ENCODE measurements at places on chromosomes 2 and 18. TPM values are rescaled to one million over a fixed set of nuclear protein-coding genes. Genes with fewer than 3 reads are reported as not detected.

The CD302 gene
- 1.0 TPM for total RNA-seq

The LYG1 gene
- total RNA-seq: 3.3 TPM

The CPLX4 gene
- total RNA-seq: not detected

The KRTCAP3 gene
- 23.9 TPM for total RNA-seq

The CLHC1 gene
- total RNA-seq: 12.4 TPM

The GALNT13 gene
- 0.79 TPM for total RNA-seq

The FAM110C gene
- total RNA-seq: 2.1 TPM

The EFHD1 gene
- total RNA-seq: 1.4 TPM

The IKZF2 gene
- total RNA-seq: 15.0 TPM

The EPG5 gene
- 69.0 TPM for total RNA-seq

The ANKRD30BL gene
- not detected for total RNA-seq

The LIMS2 gene
- 8.9 TPM for total RNA-seq

The TMEM37 gene
- 0.44 TPM for total RNA-seq

The TMEM17 gene
- total RNA-seq: not detected

The TSPYL6 gene
- total RNA-seq: not detected

The TTR gene
- not detected for total RNA-seq

The RBM44 gene
- total RNA-seq: 1.1 TPM

The MYCN gene
- 0.15 TPM for total RNA-seq

All from CD4-positive, alpha-beta memory T cell (primary cell).